GDM1 (cell line): ENCODE measurements at places on chromosomes 16 and 17.

DNA sequence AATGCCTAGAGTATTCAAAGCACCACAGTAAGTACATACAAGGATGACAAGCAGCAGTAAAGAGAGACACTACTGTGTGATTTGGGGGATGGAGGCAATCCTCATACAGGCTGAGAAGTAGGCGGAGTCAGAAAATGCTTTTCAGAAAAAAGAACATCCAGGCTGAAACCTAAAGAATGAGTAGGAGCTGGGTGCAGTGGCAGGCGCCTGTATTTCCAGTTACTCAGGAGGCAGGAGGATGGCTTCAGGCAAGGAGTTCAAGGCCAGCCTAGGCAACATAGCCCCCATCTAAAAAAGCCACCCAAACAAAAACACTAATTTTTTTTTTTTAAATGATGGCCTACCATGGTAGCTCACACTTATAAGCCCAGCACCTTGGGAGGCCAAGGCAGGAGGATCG, 10.3 kb downstream of the KANSL1 start:
- DNase-seq = no peak

DNA sequence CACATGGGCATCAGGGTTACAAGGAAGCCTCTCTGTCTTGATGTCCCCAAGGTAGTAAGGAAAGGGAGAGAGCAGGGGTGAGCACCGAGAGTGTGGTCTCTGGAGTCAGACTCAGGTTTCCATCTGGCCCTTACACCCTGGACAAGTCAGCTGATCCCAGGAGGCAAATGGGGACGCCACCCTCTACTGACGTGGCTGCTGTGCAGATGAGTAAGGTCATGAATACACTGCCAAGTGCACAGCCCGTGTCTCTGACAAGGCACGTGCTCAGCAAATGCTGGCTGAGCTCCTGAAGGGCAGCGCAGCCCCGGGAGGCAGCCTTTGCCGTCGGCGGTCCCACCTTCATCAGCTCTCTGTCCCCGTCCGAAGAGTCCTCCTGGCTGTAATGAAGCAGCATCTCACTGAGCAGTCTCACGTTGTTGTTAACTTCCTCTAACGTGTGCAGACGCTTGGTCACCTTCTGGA, 19.4 kb downstream of the GGA3 start:
- no peak for DNase-seq

DNA sequence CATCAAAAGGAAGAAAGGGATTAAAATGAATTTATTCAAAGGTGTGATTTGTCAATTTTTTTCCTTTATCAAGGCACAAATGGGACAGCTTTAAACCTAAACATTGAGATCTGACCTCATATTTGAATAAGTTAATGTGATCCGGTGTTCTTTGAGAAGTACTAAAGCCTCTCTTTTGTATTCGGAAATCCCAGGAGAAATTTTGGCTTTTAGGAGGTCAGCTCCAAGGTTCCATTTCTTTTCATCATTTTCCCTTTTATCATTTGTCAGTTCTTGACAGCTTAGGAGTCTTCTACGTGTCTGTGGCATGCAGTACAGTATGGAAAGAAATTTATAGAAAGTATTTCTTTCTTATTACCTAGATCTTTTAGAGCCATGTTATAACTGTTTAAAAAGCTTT, 873.4 kb upstream of the CDH8 start:
- DNase-seq = no peak

DNA sequence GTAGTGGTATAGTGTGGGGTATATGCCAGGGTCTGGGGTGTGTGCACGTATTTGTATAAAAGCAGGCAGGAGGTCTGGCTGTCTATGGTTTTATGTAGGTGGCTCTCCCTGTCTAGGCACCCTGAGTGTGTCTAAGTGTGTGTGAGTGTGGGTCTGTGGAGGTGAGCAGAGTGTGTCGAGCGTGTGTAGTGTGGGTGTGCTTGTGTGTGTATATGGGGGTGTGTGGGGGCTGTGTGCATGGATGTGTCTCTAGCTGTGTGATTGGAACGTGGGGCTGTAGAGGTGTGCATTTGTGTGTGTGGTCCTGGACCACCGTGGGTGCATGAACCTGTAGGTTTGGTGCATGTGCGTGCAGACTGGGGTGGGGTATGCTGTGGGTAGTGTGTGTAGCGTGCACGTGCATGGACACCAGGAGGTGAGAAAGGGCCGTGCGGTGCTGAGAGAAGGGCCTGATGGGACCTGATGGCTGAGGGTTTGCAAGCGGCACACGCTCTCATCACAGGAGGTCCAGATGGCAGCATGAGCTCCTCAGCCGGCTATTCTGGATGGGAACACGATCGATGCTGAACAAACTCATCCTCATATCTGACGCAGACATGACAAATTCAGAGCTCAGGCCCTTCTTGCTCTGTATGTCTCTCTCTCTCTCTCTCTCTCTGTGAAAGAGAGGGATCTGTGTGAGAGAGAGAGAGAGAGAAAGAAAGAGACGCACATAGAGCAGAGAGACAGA, 27.7 kb downstream of the SPACA3 start:
- DNase-seq = no peak

DNA sequence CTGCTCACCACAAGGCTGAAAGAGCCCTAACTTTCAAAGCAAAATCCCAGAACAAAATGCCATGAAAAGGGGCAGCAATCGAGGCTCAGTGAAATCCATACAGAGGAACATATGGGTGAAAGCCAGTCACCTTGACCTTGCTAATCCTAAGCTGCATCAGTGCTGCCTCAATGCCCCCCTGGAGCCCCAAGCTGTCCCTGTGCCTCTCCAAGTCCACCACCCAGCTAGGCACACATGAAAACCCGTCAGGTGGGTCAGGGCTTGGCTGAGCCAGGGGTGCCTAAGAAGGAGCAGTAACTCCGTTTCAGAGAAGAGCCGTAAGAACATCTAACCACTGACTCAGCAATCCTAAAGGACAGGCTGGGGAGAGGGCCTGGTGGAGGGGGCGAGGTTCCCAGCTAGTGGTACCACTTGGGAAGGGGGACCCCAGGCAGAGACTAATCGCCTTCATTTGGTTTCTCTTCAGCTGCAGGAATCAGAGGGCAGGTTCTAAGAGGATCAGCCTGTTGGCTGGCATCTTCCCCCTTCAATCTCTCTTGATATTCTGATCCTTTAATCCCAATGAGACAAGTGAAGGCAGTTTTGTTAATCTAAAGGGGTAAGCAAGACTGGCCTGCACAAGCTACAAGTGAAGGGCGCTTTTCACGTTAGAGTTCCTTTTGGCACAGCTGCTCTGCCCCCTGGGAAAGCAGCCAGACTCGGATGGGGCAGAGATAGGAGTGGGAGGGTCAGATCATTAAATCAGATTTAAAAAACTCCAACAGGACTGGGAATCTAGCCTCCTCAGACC, 7.6 kb downstream of the PITPNA start:
- no peak for DNase-seq

GRCh38 chr16:66293932-66294331, 72.6 kb upstream of the CDH5 start:
- no peak for DNase-seq
